Right hindlimb (tissue), 1 donor: ENCODE measurements at places on chromosomes 7 and 10.

DNA sequence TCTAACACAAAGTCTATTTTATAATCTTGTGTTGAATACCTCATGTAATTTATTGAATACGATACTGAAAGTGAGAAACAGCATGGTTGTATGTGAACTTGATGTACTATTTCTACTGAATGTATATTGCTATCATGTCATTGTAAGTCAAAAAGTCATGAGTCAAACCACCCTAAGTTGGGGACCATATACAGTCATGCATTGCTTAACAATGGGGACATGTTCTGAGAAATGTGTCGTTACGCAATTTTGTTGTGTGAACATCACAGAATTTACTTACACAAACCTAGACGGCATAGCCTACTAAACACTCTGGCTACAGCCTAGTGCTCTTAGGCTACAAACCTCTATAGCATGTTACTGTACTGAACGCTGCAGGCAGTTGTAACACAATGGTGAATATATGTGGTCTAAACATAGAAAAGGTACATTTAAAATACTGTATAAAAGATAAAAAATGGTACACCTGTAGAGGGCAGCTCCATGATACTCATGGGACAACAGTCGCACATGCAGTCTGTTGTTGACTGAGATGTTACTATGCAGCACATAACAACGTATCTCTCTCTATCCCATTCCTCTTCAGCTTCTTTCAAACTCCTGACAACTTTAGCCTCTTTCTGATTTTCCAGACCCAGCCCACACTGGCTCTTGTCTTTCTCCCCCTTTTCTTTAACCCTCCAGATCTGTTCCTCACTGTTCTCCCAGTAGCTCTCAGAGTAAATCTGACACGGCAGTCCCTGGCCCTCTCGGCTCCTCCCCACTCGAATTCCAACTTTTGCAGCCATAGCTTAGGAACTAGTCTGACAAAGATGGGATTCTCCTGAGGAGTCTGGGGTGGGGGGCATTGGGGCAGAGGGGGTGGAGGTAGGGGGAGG lies 90.1 kb downstream of the SNX10 start:
- DNase-seq: no peak

DNA sequence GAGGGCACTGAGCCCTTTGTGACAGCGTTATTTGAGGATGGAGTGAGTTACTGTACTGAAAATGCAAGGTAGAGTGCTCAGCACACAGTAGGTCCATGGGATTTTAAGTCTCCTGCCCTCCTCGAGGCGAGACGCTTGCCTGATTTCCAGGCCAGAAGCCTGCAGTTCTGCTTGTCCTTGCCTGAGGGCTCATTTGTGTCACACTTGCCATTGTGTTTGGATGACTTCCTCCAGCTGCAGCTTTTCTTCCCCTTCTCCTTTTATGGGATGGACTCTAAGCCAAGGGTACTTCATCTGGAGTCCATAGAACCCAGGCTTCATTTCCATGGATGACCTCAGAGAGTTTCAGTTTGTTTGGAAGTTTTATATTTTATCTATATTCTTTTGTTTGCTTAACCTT lies 304.2 kb upstream of the BMPER start:
- no peak for DNase-seq

DNA sequence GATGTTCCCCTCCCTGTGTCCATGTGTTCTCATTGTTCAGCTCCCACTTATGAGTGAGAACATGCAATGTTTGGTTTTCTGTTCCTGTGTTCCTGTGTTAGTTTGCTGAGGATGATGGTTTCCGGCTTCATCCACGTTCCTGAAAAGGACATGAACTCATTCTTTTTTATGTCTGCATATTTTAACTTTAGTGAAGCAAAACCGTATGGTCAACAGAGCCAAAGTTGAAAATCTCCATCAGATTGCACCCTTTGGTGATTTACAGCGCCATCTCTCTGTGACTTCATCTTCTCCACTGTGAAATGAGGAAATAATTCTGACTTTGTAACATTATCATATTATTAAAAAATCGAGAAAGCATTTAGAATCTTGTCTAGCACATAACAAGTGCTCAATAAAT lies 132.3 kb upstream of the PLXDC2 start:
- no peak for DNase-seq

DNA sequence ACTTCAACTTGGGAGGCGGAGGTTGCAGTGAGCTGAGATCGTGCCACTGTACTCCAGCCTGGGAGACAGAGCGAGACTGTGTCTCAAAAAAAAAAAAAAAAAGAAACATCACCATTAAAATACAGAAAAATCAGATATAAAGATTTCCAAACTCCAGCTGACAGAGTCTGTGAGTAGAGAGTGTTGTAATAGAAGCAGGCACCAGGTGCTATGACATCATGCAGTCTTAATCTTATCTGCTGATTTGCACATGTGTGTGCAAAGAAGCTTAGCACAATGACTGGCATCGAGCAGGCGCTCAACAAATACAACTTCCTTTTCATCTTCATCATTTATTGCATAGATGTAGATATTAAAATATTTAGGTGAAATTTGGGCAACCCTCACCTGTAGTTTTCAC lies 92.2 kb downstream of the PRKCQ start:
- DNase-seq: no peak

DNA sequence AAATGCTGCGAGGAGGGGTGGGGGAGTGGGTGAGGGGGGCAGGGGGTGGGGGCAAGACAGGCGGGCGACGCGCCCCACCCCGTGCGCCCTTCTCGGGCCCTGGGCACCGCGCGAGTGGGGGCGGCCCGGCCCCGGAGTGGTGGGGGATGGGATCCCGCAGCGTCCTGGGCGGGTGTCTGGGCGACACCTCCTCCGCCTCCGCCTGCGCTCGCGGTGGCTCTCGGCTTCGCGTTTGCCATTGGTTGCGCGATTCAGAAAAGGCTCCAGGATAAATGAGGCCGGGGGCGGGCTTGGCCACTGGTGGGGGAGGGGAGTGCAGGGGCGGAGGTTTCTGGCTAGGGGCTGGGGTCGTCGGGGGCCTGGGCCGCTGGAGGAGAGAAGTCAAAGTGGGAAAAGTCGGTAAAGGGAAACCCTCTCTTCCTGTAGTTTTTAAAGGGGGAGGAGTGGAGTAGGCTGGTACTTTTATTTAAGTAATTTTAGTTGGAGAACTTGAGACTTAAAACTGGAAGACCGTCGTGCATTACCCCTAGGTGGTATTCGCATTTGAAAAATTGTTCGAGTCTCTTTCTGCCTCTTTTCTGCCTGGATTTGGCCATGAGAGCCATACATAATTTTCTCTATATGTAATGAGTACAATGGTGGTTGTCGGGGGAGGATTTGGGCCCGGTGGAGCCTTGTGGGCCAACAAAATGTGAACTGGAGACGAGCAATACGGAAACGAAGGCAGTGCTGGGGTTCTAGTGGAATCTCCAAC lies 992 bp upstream of the IGF2BP3 start:
- peak; percentile 94 for DNase-seq

DNA sequence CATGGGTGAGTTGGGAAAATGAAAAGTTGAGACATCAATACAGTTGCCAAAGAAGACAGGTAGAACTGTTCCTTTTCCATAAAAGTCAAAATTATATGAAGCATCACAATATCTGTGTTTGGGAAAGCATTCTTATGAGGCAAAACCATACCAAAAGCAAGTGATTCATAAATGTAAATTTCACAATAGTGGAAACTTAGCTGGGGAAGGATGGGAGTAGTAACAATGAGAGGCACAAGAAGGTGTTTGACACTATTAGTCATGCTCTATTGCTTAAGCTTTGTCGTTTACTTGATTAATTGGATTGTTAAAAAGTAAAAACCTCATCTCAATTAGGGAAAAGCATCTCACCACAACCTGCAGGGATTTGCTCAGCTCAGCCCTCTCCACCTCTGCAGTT lies 240.2 kb downstream of the C7orf25 start:
- no peak for DNase-seq

GRCh38 chr10:1215862-1216573 lies 159.8 kb downstream of the WDR37 start:
- no peak for DNase-seq

DNA sequence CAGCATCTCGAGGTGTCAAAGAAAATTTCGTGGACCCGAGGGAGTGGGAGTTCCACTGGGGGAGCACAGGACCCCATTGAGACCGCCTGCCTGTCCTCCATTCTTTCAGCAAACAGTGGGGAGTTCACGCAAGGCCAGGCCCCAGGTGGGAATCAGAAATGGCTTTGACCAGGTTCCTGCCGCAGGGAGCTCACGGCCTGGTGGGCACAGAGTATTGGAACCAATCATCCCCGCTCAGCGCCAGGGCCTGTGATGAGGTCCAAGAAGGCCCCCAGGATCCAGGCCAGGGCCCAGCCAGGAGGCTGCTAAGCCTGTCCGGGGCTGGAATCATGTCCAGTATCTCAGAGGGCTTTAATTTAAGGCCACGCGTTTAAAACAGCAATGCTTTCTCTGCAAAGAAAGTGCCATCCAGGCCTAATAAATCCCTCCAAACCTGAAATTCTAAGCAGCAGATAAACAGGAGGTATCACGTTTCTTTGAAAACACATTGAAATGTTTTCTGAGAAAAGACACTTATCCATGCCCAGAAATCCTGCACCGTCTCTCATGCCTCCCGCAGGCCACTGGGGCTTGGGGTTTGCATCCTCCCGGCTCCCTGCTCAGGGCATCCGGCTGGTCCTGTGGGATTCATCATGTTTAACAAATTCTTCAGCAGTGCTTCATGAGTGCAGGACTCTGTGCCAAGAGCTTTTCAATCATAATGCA lies 125.7 kb downstream of the OAT start:
- DNase-seq: no peak

DNA sequence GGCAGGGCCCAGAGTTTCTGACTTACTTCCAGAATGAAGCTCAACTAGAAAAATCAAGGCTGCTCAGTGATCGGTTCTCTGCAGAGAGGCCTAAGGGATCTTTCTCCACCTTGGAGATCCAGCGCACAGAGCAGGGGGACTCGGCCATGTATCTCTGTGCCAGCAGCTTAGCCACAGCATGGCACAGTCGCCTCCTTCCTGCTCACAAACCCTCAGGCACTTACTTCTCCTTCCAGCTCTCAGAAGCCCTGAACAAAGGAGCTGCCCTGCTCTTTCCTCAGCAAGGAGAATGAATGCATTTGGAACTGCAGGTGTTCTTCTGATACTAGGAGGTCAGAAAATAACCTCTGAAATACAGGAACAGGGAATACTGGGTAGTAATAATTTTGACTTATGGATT lies 219.7 kb upstream of the PRSS1 start:
- no peak for DNase-seq

DNA sequence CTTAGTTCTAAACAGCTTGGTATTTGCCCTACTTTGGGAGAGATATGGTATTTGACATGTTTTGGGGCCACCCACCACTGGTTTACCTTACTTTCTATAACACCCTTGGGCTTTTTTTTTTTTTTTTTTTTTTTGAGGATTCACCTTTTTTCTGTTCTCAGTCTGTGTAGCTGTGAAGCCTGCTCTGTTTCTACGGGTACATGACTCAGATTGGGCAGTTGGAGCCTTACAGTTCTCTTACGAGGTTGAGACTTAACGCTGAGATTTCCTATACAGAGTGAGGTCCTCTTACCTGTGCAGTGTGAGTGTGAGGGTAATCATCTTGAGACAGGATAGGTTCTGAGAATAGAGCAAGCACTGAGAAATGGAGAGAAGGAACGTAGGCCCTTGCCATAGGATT lies 77.5 kb downstream of the CDK13 start:
- DNase-seq: no peak

DNA sequence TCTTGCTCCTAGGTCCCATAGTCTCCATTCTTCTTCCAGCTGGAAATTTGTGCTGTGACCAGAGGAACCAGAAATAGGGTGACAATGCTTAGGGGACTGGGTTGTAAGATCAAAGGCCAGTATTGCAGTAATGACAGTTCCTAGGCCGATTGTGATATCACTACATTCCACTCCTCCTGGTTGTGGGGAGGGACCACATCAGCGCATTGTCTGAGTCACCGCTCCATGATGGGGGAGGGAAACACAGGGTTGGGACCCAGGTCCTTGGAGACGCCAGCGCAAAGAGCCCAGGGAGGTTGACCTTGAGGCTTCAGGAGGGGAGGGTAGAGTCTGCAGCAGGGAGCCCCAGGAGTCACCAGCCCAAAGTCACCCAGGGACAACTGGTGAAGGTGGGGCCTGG lies 20.8 kb upstream of the GGCT start:
- no peak for DNase-seq

DNA sequence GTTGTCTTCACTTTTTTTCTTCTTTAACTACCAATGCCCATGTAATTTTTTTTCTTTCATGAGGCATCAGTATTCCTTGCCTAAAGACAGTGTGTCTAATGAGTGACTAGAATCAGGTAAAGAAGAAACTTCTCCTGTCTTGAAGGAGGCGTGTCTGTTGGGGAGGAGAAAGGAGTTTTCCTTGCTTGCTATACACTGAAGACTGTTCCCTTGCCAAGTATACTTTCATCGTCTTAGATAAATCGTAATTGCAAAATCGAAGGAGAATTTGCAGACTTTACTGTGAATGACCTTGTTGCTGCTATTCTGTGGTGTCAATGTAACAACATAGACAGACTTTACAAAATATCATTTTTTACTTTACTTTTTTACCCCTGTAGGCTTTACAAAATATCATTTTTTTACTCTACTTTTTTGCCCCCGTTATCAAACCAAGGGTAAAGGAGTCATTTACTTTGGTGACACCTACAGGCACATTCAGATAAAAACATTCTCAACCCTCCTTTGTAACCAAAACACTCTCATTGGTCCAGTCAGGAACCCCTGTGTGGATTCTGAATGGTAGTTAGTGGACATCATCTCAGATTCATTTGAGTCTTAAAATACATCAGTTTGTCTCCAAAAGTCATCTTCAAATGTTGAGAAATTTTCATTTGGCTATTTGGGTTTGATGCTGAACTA lies 232.4 kb downstream of the AHR start:
- DNase-seq: no peak

- no peak for DNase-seq
Observed at GRCh38 chr10:34528320-34528719, 286.8 kb downstream of the PARD3 start.

DNA sequence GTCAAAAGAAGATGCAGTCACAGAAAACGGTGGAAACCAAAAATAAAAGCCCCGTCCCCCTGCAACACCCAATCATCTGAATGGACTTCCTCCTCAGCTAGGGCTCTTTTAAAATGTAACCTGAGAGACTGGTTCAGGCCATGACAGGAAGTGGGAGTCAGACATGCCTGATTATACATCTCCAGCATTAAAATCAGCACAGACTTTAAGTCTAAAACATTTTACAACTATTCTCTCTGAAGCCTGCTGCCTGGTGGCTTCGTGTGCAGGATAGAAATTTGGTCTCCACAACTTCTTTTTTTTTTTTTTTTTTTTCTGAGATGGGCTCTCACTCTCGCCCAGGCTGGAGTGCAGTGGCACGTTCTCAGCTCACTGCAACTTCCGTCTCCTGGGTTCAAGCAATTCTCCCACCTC lies 30.3 kb downstream of the HACD1 start:
- no peak for DNase-seq

DNA sequence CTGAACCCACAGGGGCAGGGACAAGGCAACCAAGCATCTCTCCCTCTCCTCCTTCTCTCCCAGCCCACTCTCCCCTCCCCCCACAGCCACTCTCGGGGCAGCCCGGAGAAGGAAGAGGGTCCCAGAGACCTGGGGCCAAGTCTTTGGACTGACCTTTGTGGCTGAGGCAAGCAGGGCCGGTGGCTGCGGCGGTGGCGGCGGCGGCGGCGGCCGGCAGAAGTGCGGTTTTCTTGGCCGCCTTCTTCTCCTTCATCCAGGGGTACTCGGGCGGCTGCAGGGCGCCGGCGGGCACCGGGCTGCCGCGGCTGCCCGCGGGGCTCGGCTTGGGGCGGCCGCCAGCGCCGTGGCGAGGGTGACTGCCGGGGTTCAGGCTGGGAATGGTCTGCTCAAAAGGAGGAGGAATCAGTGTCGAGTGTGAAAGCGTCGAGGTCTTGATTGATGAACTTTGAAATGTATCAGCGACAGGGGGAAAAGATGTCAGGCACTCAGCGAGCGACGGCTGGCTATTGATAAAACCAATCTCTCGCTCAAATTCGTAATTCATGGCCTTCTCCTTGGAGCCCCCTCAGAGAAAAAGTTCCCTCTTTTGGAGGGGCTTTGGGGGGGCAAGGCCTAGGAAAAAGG lies 414 bp downstream of the HOXA2 start:
- DNase-seq: peak; percentile 33
